Stimulated activated CD8-positive, alpha-beta memory T cell treated with anti-CD3 and anti-CD28 coated beads, Interleukin-2, amount 100 ng/mL, for 48 hours (primary cell): ENCODE measurements at places on chromosomes 2 and 18.
A peak's percentile ranks its signal among the peaks of the same experiment; 100 is the strongest.

GRCh38 chr2:120707816-120708215 lies 27.9 kb upstream of the GLI2 start:
- DNase-seq = no peak

GRCh38 chr2:73175663-73176204 lies 26.6 kb upstream of the NOTO start:
- peak; percentile 69 for DNase-seq

GRCh38 chr2:119536707-119537106 lies 7.5 kb upstream of the CFAP221 start:
- no peak for DNase-seq

DNA sequence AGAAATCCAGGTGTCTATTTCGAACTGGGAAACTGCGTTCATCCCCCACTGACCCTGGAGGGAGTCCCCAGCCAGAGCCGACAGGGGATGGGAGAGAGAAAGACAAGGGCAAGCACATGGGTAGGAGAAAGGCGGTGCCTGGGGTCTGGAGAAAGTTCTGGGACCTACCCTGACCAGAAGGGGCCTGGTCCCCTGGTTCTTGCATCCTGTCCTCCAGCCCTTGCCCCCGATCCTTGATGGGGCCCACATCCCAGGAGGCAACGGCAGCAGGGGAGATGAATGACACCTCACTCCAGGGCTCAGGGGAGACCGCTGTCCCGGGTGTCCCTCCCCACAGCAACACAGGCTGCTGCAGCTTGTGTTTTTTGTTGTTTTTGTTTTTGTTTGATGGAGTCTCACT lies 4.9 kb downstream of the ADCY3 start:
- no peak for DNase-seq

GRCh38 chr2:118010473-118010872 lies 3.4 kb downstream of the CCDC93 start:
- no peak for DNase-seq

- no peak for DNase-seq
Observed at GRCh38 chr2:187168720-187169713, 279.0 kb downstream of the CALCRL start.

DNA sequence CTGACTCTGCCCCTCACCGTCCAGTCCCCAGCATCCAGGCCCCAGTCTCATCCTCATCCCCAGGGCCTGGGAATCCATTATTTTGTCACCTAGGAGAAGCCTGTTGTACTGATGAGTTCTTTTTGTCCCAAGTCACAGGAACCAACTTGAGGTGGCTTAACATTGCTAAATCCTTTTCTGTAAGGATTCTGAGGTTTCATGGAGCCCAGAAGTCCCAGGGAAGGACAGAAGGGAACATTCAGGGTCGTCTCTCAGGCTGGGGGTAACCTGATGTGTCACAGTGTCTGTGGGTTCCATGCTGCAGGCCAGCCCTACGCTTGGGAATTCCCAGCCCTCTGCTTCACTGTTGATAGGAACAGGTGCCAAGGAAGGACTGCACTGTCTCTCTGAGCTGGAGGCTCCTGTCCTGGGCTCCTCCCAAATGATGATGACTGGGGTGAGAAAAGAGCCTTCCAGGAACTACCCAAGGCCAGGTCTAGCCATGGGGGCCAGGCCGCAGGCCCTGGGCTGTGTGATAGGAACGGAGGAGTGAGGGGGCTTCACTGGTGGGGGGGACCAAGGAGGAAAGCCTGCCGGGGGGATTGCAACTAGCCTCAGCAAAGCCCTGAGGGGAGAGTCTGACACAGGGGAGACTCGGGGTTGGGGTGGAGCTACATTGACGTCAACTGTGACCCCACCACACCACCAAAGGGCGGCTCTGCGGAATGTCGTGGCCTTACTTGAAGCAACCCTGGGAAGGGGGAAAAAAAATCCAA lies 145.7 kb downstream of the SMAD7 start:
- no peak for DNase-seq

DNA sequence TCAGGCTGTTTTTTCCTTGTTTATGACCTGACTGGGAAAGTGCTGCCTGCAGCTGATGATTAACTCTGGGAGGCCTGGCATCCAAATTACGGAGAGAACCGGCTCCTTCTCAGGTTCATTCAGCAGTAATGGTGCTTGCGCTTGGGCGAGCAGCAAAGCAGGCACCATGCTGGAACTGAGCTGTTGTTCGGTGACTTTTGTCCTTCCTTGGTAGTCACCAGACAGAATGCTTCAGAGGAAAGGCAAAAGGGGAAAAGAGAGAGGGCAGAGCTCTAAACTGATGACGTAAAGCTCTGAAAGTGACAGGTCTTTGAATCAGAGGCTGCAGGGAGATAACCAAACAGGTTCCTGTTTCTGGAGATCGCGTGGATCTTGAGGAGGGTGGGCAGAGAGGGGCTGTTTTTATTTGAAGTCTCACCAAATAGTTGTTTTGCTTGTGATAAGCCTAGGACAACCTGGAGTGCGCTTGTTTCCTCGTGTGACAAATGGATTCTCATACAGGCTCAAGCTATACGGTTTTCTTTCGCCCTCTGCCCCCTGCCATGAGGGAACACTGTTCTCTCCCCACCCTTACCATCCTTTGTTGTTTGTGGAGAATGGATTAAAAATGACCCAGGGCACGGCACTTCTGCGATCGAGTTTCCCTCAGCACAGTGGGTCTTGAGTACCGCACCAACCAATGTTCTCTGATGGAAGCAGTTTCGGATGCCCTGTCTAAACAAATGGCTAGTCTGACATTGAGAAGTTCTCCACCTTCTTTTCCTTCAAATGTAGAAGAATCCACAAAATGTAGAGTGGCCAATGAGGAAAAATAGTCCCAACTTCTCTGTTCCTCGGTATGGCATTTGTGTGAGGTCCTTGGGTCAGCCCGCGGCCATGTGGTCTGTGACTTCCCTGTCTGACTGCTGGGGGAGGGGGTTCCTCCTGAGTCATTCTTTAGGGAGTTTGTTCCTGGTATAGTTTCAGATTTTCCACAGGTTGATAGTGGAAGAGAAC lies 1.3 kb downstream of the RASGRP3 start:
- DNase-seq = no peak

DNA sequence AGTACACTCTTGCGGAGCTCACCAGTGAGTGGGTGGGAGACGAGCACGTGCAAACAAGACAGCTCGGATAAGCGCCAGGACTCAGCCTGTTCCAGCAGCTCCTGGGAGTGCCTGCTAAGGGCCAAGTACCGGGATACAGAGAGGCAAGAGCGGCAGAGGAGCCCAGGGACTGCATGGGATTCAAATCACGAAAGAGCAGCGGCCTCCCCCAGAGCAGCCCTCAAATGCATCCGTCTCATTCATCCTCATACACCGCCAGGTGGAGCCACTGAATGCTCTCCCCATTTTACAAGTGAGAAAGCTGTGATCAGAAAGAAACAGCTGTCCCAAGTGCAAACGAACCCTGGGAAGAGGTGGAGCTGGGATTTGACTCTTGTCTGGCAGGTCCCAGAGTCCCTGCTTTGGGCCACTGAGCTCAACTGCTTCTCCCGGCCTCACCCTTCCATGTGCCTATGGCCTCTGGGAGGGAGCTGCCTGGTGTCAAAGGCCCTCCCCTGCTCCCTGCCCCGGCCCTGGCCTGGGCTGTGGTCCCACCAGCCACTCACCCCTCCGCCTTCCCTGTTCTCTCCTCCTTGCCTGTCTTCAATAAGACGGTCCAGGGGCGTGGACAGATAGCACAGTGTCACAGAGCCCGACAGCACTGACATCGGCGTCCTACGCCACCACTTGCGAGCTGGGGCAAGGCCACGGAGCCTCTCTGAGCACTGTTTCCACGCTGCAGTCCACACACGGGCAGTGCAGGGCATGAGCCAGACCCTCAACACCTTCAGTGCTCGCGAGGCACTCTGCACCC lies 72.8 kb upstream of the TAF1B start:
- DNase-seq = no peak

GRCh38 chr2:48545244-48545643 lies 15.3 kb downstream of the STON1 start:
- DNase-seq = no peak

GRCh38 chr2:60505880-60506260 lies 47.6 kb downstream of the BCL11A start:
- DNase-seq = no peak

GRCh38 chr18:21112543-21113105 lies 1.0 kb upstream of the ROCK1 start:
- no peak for DNase-seq

GRCh38 chr2:128374711-128375413 lies 56.2 kb upstream of the HS6ST1 start:
- DNase-seq = no peak

DNA sequence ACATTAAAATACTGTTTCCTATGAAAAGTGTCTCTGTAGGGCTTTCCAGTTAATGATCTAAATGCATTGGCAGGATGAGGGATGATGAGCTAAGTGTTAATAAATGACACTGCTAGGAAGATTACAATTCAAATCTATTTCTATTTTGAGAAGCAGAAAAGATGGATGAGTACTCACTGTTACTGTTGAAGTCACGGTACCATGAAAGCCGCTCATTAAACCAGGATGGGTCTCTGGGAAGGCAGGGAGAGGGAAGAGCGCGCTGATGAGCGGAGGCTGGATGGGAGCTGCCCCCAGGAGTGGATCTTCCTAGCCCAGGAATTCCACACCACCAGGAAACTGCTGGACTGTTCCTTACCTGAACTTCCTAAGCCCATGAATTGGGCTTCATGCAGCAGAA lies 27.1 kb upstream of the TXNDC2 start:
- no peak for DNase-seq

- DNase-seq = peak; percentile 48
Observed at GRCh38 chr2:39513641-39514094, 76.6 kb upstream of the MAP4K3 start.

- no peak for DNase-seq
Observed at GRCh38 chr2:64970495-64970894, 18.7 kb upstream of the SLC1A4 start.

GRCh38 chr2:148416248-148416647 lies 228.3 kb upstream of the EPC2 start:
- no peak for DNase-seq

DNA sequence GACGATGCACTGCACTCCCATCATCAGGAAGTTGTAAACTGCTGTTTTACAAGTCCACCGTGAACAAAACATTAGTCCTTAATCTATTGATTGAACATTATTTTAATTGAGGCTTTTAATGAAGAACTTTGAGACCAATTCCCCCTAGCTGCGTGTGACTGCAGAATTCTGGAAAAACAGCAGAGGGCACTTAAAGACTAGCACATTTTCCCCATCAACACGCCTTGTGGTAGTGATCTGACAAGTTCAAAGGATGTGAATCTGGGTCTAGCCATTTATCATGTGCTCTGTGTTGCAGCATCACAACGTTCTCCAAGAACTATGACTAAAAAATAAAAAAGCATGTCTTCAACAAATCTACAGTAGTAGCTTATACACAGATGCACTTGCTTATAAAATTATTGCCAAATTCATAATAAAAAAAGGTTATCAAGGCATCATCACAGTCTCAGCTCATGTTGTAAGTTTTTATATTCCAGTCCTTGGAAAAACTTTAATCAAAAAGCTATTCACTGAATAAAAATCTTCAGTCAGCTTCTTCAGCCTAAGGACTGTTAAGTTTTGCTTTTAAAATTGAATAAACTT lies 35.8 kb downstream of the SKOR2 start:
- no peak for DNase-seq

- no peak for DNase-seq
Observed at GRCh38 chr18:6865251-6865650, 135.7 kb downstream of the ARHGAP28 start.
